Fibroblast of pulmonary artery (primary cell): ENCODE measurements at places on chromosomes 5 and 9.
A peak's percentile ranks its signal among the peaks of the same experiment; 100 is the strongest.

GRCh38 chr9:90002397-90003271 is 397.8 kb downstream of the GADD45G start:
- DNase-seq = no peak

DNA sequence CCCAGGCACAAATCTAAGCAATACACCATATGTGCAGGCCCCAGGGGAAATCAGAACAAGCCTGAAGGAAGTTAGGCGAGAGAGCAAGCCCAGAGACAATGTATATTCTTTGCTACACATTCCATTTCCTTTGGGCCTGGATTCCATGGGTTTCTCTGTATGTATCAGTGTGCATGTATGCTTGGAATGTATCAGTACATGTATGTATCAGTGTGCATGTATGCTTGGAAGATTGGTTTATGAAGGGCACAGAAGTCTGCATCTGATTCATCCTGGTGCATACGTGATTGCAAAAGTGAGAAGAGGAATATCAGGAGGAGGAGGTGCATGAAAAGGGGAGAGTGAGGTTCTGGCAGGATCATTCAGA is 232.6 kb upstream of the ANKRD55 start:
- peak; percentile 37 for DNase-seq

DNA sequence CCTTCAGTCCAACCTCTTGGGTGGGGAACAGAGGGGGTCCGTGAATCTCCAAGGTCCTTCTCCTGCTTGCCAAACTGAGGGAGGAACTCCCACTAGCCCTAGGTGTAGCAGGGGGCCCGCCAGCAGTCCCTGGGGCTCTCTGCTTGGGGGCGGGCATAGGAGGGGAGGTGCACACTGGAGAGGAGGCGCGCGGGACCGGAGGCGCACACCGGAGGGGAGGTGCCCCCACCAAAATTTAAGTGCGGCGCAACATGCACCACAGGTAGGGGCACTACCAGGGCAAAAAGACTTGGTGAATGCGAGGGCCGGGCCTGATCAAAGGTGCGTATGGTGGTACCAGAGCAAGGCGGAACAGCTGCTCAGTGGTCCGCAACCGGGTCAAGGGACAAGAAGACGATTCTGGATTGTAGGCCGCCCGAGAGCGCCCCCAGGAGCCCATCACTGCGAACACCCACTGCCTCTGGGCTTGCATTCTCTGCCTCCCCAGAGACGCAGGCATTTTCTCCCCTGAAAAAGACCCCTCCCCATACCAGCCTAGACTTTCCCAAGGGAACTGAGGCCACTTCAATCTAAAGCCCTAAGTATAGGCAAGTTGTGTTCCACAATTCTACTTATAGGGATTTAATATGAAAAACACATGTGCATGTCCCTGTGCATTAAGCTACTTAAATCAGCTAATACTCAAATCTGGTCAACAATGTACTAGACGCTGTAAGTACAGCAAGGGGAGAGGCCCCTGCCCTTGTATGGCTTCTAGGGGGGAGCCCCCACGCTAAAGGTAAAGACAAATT is 50.6 kb downstream of the TGFBI start:
- DNase-seq = no peak

GRCh38 chr5:150710165-150710564 is 9.3 kb upstream of the RBM22 start:
- DNase-seq = peak; percentile 39

- no peak for DNase-seq
Observed at GRCh38 chr9:137146527-137146918, 7.6 kb downstream of the GRIN1 start.
